ENCODE measurements at places on chromosomes 12 and 14.

GRCh38 chr12:1922985-1923384, 4.5 kb upstream of the CACNA2D4 start:
- DNase-seq = no peak

DNA sequence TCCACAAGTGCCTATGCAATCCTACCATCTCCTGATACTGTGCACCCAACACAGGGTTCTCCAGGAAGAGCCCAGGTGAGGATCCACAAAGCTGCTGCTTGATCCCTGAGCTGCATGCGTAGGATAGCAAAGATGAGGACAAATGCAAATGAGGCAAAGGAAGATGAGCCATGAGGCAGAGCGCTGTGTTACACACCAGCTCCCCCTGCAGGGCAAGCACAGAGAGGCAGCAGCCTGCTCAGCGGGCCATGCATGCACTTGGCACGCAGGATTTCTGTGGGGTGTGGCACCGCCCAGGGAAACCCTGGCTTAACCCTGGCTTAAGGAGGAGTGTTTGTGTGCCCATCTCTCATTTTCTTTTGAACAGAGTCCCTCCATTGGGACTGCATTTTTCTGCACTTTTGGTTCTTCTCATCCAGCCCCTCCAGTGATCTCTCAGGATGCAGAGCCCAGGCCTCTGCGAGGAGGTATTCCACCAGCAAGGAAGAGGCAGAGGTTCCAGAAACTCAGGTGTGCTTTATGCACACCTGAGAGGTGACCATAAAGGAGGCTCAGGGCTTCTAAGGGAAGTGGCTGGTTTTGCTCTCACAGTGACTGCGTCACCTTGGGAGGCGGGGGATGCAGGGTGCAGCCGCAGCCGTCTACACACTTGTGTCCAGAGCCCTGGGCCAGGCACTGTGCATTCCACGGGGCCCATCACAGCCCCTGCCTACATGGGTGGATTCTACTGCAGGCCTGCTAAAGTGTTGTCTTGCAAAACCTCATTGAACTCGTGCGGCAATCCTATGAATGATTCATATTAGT, 973.3 kb upstream of the TMEM132C start:
- no peak for DNase-seq

GRCh38 chr12:53330671-53331070, 5.5 kb downstream of the SP7 start:
- DNase-seq = no peak

DNA sequence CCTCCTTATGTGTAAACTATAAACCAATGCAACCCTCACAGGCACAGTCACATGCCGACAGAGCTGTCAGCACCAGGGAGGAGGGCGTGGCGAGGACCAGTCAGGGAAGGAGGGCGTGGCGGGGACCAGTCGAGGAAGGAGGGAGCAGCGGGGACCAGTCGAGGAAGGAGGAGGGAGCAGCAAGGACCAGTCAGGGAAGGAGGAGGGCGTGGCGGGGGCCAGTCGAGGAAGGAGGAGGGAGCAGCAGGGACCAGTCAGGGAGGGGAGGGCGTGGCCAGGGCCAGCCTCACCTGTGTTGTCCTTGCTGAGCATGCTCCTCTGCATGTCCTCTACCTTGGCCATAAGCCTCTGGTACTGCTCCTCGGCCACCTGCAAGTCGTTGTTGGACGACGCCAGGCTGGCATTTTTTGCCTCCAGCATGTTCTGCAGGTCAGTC, 24.2 kb downstream of the GOLGA3 start:
- DNase-seq = no peak

DNA sequence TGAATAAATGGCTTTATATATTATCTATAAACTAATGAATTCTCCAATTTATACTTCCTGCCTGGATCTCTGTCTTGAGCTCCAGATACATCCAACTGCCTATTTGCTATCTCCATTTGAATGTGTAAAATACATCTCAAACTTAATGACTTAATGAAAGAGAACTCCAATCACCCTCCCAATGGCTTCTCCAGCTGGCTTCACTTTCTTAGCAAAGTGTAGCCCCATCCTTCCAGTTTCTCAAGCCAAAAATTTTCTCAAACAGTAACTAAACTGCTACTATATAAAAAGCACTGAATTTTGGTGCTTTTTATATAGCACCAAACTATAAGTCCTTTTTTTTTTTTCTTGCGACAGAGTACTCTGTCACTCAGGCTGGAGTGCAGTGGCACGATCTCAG, 2.6 kb downstream of the CRY1 start:
- DNase-seq = no peak

DNA sequence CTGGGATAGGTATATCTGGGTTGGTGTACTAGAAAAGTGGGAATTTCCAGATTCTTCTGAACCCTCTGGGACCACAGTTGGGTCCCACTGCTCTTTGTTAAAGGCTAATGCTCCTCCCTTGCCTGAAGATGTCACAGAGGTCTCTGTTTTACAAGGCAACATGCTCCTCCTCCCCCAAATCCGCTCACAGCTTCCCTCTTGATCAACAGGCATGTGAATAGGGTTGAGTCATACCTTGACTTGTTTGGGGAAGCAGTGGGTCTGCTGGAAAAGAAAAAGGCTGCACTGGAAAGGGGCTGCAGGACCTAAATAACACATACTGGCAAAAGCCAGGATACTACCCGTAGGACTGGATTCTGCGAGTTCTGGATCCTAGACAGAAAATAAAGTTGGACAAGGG, 165.4 kb upstream of the TMEM260 start:
- DNase-seq = no peak

GRCh38 chr14:101167428-101167827, 263.9 kb upstream of the RTL1 start:
- DNase-seq = no peak

GRCh38 chr12:31850268-31850667, 108.9 kb upstream of the RESF1 start:
- no peak for DNase-seq

- DNase-seq = no peak
Measured at GRCh38 chr12:53758081-53758729, 6.4 kb upstream of the CISTR start.

DNA sequence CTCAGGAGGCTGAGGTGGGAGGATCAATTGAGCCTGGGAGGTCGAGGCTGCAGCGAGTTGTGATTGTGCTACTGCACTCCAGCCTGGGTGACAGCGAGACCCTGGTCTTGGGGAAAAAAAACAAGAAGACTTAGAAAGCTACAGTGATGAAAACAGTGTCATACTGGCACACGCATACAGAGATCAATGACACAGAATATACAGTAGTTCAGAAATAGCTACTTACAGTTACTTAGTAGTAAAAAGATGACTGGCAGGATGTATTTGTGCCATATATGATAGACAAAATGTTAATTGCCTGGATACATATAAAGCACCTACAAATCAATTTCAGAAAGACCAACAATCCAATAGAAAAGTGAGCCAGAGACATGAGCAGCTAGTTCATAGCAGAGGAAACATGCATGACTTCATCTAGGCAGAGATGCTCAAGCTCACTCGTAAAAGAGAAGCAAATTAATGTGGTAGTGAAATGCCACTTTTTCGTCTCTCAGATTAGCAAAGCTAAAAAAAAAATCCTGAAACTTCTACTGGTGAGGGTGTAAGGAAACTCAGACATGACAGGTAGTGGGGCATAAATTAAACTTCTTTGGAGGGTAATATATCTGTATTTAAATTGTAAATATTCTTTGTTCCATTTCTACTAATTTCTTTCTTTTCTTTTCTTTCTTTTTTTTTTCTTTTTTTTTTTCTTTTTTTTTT, 2.5 kb upstream of the ALDH2 start:
- no peak for DNase-seq

DNA sequence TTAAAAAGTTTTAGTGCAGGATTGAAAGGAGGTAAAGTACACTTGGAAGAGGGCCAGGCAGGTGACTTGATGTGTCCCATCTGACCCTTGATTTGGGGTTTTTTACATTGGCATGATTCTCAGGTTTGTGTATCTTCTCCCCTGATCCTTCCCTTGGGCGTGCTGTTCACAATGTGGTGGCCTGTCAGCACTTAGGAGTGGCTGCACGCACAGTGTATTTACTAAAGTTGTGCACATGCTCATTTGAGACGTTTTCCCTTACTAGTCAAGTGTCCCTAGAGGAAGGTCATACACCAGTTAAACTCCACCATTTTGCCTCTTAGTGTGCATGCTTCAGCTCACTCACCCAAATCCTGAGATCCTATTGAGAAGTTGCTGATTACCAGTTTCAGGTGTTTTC, 145.7 kb upstream of the PLEKHA5 start:
- DNase-seq = no peak

- no peak for DNase-seq
Measured at GRCh38 chr12:115708801-115709200, 568.7 kb downstream of the MED13L start.

- no peak for DNase-seq
Measured at GRCh38 chr12:49868449-49868848, 25.5 kb upstream of the BCDIN3D start.

DNA sequence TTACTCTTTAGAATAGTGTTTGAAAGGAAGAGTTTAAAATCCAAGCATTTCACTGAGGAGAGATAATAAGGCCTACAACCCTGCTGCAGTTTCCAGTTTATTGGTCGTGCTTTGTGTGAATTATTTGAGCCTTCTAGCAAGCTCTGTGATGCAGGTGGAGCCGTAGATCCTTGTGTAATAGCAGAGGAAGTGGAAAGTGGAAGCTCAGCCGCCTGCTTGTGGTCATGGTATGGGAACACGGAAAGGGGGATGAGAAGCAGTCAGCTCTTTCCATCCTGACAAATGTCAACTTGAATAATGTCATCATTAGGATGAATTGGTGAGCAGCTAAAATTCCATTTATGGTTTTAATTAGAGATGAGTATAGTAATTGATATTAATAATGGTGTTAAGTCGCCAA, 29.1 kb downstream of the SYNE2 start:
- DNase-seq = no peak

DNA sequence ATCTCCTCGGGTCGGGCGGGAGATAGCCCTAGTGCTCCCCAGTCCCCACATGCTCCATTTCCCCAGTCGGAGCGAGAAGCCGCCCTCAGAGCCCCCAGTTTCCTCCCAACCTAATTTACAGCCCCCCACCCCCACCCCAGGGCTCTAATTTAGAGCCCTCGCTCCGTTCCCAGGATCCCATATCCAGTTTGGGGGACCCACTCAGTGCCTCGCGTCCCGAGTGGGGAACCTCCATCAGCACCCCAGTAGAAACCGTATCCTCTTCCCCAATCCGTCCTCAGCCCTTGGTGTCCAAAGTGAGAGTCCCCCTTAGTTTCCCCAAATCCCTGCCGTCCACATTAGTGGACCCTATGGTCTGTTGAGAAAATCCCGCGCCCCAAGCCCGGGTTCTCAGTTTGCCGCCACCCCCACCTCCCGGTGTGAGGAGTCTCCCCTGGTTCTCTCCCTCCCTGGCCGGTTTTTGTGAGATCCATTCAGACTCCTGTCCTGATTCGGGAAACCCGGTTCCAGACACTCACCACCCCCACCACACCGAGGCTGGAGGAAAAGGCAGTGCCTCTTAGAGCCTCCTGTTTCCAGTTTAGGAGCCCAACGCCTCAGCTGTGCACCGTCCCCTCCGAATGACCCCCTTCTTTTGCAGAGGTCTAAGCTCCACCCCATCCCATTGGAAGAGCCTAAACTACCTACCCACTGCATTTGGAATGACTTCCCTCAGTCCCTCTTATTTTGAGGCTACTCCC, 809 bp upstream of the MSI1 start:
- no peak for DNase-seq

GRCh38 chr14:94893411-94894160, 123.7 kb upstream of the GSC start:
- no peak for DNase-seq

DNA sequence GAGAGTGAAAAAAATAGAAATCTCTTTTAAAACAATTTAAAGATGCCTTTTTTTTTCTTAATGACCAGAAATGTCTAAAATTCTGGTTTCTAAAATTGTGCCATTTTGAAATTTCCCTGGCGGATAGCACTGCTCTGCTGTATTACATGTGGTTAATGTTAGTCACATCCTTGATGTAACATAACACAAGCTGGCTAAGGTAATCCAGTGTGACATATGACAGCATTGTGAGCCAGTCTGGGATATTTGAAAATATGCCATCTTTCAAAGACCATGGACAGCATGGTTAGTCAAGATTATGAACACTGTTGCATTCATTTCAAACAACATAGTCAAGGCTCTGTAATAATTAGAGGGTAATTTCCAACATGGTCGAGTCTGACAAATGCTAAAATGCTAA, 133.2 kb downstream of the ALX1 start:
- no peak for DNase-seq

GRCh38 chr14:55206175-55206693, 14.8 kb upstream of the DLGAP5 start:
- DNase-seq = no peak

GRCh38 chr14:61520576-61520975, 174.7 kb upstream of the HIF1A start:
- DNase-seq = no peak

GRCh38 chr14:64779472-64779871, 75.2 kb downstream of the PLEKHG3 start:
- DNase-seq = no peak

- no peak for DNase-seq
Measured at GRCh38 chr12:32053881-32054624, 52.6 kb upstream of the BICD1 start.

- no peak for DNase-seq
Measured at GRCh38 chr14:70029296-70030132, 150.3 kb downstream of the SMOC1 start.

- DNase-seq = no peak
Measured at GRCh38 chr14:94043756-94044475, 17.8 kb downstream of the OTUB2 start.

DNA sequence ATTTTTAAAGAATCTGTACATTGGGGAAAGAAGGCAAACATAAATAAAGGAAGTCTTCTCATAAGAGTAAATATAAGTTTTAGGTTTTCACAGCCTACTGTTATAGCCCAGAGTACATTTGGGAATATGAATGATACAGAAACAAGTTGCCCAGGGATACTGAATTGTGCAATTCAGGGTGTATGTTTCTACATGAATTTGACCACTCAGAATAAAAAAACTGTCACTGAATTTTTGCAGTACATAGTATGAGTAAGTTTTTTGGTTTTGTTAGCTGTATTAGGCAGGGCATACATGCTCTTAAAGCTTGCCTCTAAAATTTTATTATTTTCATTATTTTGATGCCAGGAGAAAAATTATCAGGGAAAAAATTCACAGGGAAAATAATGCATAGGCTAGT, 6.6 kb upstream of the PCNX4 start:
- no peak for DNase-seq

GRCh38 chr12:28164644-28165275, 25.5 kb upstream of the CCDC91 start:
- no peak for DNase-seq

DNA sequence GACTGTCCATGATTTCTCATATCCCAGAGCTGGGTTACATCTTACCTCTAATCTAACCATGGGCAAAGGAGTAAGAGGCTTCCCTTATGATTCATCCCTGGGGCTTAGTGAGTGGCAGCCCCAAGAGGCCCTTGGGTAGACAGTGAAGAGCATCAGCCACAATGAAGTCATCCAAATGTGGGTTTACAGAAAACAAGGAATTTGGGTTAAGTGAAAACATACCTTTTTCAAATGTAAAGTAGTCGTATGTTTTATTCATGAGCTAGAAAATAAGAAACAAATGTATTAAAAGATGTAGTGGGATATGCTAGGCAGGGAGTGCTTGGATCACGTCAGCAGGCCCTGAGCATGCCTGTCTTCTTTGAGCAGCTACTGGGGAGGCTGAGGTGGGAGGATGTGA, 54.0 kb upstream of the ELK3 start:
- DNase-seq = no peak

- no peak for DNase-seq
Measured at GRCh38 chr12:125024949-125025563, 31.6 kb downstream of the BRI3BP start.

Data from left hindlimb (tissue), 1 donor.